ENCODE measurements at places on chromosomes 3 and 15. TPM values are rescaled to one million over a fixed set of nuclear protein-coding genes. Genes with fewer than 3 reads are reported as not detected.

Gene GNAI2
- total RNA-seq: 1,142 TPM

DNA sequence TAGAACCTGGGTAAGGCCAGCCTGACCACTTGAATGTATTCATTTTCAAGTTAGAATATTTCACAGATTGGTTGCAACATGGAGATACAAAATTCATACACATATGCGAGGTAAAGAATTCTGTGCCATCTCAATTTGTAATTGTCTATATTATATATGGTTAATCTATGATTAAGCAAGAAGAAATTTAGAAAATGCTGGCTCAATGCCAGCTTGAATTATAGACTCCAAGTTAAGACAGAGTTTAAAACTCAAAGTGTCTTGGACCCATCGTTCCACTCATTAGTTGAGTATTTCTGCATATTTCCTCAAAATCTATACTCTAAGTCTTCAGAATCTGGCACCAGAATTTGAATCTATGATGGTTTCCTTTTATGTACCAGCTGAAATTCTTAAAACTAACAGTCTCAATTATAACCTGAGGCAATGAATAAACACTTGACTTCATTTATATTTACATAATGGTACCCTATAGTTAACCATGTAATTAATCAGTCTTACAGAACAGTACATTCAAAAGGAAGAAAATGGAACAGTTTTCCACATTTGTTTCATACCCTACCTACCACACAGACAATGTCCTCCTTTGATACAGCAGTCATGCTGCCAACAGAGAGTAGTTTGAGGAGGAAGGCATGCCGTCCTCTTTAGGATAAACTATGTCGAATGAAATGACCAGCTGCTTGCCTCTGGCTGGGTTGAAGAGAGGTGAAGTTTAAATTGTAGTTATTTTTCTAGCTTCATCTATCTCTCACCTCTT is 95.7 kb downstream of the CD47 start:
- DNase-seq: no peak

DNA sequence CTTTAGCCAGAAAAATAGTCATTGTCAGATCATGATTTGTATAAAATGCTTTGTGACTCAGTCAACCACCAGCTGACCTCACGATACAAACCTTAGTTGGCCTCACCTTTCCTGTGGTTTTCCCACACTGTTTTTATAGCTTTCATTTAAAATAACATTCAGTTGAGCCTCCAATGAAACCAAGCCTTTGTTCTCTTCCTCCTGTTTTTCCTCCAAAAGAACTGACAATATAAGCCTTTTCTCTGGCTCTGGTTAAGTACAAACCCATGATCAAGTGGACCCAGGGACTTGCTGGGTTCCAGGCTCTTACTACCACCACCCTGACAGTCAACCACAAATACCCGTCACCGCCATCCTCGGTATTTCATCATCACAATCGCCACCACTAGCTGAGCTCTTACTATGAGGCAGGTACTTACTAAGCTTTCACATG is 81.7 kb downstream of the TAMM41 start:
- no peak for DNase-seq

Gene RASL12
- not detected for total RNA-seq

Gene SLC28A1
- total RNA-seq: not detected

Gene PSTPIP1
- total RNA-seq: not detected

DNA sequence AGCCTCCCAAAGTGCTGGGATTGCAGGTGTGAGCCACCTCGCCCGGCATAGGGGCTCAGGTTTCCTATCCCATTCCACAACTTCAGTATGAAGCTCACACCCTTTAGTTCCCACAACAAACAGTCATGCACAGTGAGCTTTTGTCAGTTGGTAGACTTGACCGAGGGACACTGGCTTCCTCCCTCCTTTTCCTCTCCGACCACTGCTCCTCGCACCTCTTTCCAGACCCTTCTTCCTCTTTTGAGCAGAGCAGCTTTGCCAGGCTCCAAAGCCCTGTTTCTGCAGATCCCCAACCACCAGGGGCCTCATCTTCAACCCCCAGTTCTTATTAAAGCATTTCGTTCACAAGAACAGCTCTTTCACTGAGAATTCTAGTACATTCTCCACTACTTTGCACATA is 12.7 kb upstream of the CILP start:
- no peak for DNase-seq

GRCh38 chr3:190525634-190526033 is 11.7 kb downstream of the IL1RAP start:
- DNase-seq: no peak

GRCh38 chr15:48408327-48408726 is 77.1 kb downstream of the DUT start:
- no peak for DNase-seq

Gene PAQR9
- not detected for total RNA-seq

GRCh38 chr15:43702701-43703424 is 9.2 kb downstream of the CKMT1A start:
- DNase-seq: no peak

DNA sequence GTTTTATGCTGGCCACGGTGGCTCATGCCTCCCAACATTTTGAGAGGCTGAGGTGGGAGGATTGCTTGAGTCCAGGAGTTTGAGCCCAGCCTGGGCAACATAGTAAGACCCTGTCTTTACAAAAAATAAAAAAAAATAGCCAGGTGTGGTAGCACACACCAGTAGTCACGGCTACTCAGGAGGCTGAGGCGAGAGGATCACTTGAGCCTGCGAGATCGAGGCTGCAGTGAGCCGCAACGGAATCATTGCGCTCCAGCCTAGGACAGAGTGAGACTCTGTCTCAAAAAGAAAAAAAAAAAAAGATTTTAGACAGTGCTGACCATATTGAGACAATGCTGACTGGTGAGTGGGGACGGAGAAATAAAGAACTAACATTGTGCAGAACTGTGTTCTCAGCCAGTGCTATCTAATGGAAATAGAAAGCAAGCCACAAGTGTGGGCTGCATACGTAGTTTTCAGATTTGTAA is 67.2 kb downstream of the ST6GAL1 start:
- DNase-seq: no peak
